ENCODE measurements at places on chromosomes 13 and 19.

GRCh38 chr19:17471410-17472125 lies 1.2 kb downstream of the SLC27A1 start:
- DNase-seq: no peak

DNA sequence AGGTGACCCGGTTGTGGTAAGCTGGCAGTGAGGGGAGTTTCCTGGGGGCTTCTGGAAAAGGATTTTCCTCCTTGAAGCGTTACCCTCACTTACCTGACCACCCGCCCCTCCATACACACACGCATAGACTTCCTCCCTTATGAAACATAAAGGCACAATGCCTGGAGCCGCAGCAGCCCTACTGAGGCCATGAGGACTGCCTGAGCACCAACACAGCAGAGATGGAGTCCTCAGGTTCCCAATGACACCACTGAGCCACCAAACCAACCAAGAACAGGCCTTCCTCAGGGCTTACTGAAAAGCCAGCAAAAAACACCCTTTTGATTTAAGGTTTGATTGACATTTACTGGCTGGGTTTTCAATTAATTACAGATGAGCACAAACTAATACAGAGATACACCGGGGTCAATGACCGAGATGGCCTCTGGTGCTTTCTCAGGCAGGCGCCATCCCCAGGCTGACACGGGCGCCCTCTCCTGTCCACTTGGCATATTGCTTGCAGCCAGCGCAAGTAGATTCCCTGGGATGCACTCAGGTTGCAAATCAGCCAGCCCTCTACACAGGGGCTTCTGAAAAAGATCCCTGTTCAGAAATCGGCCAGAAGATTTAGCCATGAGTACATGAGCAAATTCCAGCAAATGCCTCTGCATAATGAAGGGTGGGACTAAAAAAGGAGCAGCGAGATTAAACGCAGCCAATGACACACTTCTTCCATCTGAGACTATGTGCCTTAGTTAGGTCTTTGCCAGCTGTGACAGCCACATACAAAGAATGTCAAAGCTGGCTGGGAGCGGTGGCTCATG lies 14.8 kb downstream of the OPA3 start:
- peak; percentile 46 for DNase-seq

DNA sequence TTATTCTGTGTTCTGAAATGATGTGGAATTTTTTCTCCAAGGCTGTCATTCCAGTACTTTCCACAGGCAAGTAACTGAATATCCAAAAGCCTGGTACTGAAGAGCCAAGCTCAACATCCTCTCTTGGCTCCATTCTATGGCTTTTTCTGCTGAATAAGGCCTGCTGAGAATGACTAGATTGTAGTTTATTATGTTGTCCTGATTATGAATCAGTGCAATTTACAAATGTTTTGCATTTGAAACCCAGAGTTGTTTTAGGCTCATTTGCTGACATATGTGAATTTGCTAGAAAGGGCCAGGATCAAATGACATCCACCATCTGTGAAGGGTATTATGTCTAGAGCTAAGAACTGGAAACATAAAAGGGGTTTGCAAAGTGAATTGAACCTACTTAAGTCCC lies 596.6 kb downstream of the KCTD12 start:
- DNase-seq: no peak

DNA sequence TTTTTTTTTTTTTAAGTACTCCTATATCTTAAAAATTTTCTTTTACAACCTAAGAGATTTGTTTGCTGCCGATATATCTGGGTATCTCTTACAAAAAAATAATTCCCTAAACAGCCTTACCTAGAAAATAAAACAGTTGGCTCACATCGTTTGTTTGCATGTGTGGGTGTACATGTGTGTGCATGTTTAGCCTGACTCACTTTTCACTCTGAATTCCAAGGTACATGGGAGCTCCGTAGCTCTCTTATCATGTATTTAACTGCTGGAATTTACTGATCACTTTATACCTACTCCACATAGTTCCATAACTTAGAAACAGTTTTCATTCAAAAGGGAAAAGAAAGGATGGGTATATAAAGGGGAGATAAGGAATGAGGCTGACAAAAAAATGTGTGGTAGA lies 616.5 kb downstream of the GPC6 start:
- DNase-seq: no peak

DNA sequence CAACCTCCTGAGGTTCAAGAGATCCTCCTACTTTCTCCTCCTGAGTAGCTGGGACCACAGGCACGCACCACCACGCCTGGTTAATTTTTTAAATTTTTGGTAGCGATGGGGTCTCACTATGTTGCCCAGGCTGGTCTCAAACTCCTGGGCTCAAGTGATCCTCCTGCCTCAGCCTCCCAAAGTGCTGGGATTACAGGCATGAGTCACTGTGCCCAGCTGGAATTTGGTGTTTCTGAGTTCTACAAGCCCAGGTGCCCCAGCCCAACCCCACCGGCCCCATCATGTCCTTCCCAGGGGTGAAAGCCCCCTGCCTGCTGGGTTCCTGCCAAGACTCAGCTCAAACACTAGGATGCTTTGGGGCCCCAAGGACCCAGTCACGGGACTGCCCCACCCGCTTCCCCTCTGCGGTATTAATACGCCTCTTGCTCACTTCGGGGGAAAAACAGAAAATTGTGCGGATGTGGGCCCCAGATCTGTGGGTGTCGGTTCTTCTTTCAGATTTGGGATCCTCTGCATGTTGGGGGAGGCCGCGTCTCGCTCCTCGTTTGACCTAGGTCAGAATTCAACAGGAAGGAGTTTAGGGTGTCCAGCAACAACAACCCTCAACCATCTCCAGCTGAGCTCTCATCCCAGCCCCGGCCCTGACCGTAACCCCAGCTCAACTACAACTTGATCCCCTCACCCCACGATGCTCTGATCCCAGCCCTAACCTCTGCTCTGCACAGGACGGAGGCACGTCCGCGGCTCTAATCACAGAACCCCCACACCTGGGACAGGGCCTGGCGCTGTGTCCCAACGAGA lies 3.7 kb upstream of the FCER2 start:
- no peak for DNase-seq

DNA sequence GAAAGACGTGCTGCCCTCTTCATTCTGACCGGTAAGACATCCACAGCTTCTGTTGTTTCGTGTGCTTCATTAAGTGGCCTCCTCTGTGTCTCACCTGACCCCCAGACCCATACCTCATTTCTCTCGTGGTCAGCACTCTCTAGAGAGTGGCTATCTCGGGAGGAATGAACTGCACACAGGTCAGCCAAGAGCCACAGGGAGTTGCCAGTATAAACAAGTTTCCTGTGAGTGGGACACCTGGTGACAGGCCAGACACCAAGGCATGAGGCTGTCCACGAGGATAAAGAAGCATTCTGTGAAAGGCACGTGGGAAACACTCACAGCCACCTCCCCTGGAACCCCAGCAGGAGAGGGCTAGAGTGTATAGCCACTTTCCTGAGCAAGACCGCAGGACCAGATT lies 115.8 kb downstream of the NUFIP1 start:
- no peak for DNase-seq

DNA sequence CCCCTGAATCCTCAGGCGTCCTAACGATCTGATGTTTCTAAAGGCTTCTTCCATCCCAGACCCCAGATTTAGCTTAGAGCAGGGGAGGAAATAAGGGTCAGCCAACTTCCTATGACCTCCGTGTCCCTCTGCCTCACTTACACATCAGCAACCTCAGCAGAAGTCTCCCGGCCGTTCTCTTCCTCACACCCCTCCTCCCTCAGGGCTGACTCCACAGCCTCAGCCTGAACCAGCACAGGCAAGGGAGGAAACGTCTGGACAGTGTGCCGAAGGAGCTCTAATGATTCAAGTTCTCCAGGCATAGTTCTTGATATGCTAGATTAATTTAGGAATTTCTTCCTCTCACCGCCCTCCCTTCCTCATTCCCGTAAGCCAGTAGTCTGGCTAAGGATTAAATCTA lies 121.4 kb downstream of the NUFIP1 start:
- DNase-seq: no peak

DNA sequence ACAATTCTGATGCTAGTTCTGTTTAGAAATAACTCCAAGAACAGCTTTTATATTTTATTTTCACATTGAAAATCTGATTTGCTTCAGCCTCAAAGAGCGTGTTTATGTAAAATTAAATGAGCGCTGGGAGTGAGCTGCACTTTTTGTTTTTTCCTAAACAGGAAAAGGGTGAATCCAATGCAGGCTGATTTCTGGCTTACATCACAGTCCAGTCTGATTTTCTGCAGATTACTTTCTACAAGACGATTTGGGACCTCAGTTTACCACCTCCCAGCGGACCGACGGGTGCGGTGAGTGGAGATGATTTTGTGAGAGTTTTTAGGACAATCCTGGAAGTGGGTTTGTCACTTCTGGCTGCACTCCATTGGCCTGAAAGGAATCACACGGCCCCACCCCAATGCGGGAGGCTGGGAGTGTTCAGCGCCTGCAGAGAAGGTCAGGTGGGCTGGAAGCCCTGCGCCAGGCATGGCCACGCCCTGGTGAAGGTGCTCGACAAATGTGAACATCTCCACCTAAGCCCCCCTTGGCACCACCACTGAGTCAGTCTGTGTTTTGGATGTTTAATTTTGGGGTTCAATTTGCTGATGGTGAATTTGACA lies 90.1 kb downstream of the ANKRD10 start:
- DNase-seq: peak; percentile 57

DNA sequence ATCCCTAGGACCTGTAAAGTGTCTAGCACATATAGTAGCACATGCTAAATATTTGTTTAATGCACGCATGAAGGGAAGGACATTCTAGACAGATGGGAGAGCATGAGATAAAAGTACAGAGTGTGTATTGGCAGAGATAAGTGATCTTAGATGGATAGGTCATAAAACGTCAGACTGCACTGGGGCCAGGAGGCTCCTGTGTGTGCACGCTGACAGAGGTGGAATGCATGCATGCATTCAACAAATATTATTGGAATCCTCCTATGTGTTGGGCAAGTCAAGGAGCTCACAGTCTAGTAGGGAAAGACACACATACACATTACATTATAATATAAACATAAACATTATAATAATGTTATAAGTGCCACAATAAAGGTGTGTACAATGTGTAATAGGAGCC lies 73.3 kb downstream of the FGF9 start:
- DNase-seq: no peak

GRCh38 chr19:33194886-33195644 lies 935 bp downstream of the LRP3 start:
- DNase-seq: peak; percentile 40

DNA sequence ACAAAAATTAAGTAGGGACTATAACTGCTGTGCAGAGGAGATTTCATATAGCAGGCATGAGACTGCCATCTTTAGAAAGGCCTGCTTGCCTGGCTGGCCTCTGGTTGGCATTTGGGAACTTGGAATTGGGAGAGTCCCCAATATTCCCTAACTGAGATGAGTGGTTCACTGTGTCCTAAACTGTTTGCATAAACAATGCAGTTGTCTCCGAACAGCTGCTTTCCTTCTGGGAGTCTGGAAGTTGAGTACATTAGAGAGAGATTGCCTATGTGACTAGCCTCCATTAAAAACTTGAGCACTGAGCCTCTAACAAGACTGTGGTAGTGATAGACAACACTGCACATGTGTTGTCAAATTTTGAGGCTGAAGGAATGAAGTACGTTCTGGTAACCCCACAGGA lies 47.4 kb downstream of the STOML3 start:
- no peak for DNase-seq

DNA sequence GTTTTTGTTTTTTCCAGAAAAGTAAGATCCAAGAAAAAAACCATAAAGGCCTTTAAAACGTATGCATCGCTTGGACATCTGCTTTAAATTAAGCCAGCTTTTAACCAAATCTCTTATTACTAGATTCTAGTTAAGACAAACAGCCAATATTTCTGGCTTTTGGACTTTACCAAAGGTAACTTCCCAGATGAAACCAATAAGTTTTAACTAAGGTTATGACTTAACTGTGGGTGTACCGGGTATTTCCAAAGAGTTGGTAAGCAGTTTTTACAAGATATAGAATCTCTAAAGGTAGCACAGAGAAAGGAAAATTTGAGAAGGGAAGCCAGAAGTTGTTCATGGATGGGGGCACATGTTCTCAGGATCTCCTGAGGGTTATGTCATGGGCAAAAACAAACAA lies 34.0 kb downstream of the CEACAM1 start:
- DNase-seq: no peak

- DNase-seq: no peak
These were observed 3.8 kb downstream of the PPP1R12C start for GRCh38 chr19:55113570-55114039.

GRCh38 chr13:49307365-49307764 lies 59.6 kb downstream of the CDADC1 start:
- no peak for DNase-seq

DNA sequence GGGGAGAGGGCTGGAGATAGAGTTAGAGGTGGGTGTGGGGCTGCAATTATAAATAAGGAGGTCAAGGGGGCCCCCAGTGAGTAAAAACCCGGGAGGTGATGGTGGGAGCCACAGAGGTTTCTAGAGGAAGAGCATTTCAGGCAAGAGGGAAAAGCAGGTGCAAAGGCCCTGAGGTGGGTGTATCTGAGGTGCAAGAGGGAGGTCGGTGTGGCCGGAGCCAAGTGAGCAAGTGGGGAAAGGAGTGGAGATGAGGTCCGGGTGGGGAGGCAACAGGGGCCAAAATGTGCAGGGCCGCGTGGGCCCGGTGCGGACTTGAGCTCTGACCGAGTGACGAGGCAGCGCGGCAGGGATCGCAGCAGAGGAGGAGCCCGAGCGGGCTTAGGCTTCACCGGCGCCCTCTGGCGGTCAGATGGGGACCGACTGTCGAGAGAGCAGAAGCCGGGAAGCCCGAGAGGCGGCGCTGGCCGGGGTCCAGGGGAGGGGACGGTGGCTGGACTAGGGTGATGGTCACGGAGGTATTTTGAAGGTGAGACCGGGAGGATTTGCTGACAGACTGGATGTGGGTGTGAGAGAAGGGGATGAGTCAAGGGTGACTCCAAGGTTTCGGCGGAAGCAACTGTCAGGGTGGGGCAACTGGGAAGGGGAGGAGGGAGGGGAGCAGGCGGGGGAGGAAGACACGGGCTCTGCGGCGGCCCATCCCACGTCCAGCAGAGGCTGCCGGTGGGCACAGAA lies 17.7 kb upstream of the SPACA4 start:
- DNase-seq: peak; percentile 87

DNA sequence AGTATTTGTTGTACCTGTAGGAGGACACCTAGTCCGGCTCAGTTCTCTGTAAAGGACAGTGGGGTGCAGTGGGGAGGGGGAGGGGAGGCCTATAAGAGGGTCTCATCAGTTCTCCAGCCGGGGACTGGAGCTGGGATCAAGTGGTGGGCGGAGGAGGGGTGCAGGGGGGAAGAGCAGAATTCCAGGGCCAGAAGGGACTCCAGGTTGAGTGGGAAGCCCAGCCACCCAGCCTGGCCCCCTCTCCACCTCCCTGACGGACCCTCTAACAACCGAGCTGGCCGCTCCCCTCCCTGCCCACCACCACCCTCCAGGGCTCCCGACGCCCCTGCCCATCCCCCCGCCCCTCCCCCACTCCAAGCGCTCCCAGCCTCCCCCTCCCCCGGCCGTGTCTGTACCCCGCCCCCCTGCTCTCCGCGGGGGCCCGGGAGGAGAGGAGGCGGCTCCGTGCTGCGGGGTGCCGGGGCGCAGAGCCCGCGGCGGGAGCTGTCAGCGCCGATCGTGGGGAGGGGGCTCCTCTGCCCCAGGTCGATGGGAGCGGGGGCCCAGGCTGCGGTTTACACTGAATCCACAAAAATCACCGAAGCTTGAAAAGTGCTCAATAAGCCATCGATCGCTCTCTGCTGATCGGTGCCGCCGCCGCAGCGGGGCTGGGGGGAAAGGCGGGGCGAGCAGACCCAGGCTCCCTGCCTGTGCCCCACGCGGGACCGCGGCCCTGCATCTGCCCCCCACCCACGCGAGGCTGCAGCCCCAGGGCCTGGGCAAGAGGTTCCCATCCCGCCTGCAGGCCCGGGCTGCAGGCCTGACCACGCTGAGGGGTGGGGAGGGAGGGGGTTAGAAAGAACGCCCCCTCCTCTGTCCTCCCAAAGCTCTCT lies 34.6 kb upstream of the ONECUT3 start:
- no peak for DNase-seq

Data from NCI-H146 (cell line).